AG04450 (cell line): ENCODE measurements at places on chromosomes 3 and 15. TPM values are rescaled to one million over a fixed set of nuclear protein-coding genes. Genes with fewer than 3 reads are reported as not detected.
A peak's percentile ranks its signal among the peaks of the same experiment; 100 is the strongest.

The CHCHD6 gene
- polyA plus RNA-seq: 14.0 and 16.5 TPM in 2 replicates

GRCh38 chr15:60898896-60899295 is 330.2 kb downstream of the RORA start:
- no peak for DNase-seq

DNA sequence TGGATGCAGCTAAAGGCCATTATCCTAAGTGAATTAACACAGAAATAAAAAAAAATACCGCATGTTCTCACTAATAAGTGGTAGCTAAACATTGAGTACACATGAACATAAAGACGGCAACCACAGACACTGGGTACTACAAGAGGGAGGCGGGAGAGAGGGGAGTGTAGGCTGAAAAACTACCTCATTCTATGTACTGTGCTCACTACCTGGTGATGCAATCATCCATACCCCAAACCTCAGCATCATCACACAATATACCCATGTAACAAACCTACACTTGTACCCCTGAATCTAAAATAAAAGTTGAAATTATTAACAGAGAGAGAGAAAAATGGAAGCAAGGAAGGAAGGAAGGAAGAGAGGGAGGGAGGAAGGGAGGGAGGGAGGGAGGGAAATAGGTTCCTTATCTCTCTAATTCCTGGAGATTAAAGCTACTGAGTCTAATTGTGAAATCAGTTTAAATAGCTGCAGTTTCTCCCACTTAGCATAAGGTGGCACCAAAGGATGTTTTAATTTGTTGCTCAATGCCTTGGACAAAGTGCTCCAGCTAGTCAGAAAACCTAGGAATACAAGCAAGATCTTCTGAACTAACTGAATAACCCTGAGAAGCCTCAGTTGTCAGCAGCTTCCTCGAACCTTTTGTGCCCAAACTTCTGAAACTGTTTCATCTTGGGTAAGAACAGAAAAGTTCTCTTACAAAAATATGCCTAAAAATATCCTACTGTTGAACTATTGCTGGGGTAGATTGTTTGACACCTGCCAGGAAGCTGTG is 79.4 kb upstream of the ATP11B start:
- DNase-seq: peak; percentile 36

- DNase-seq: no peak
These were observed 59.5 kb downstream of the LRRC28 start for GRCh38 chr15:99310745-99311144.

DNA sequence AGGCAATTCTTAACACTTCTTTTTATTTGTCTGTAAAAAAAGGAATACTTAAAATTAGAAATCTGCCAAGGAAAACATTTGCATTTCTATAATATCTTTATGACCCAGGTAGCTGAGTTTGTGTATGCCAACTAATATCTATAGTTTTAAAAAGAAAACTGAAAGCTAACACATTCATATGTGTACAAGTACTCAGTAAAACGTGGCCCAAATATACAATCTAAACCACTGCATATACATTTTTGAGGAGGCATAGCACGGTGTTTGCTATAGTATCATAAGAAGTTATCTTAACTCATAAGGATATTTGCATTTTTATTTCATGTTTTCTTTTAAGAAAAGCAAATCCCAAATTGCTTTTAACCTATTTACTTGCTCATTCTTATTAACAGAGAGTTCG is 172.7 kb downstream of the ZBTB20 start:
- no peak for DNase-seq

DNA sequence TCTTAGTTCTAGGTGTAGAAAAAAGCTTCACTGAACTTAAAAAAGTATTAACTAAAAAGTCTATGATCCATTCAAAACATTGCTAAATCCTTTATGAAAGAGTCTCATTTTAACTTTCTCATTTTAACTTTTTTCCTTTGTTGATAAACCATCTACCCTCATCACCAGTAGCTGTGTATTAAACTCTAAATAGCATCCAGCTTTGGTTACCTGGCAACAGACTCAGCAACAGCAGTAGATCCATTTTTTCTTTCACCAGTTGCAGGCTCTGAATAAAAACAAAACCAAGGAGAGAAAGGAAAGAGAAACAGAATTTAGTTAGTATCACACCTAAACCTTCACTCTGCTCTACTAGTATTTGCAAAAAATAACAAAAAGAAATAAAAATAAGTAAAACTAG is 51.6 kb downstream of the TP53BP1 start:
- no peak for DNase-seq

DNA sequence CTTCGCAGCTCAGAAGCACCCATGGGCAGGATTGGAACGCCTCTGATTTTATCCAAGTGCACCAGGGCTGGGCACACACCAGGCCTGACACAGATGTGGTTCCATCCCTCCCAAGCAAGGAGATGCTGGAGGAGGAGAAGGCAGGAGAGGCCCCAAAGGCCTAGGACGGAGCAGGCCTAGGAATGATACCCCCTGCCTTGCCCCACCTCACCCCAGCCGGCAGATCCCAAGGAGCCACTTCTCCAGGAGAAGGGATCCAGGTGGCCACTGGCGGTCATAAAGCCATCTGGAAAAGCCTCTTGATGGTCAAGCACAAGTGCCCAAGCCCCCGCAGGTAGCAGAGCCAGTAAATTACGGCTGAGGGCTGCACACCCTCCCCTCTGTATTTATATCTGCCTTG is 211.8 kb downstream of the TBC1D2B start:
- DNase-seq: no peak

The ALDH1A3 gene
- polyA plus RNA-seq: 19.5 and 20.6 TPM in 2 replicates

The DCBLD2 gene
- 158 and 202 TPM in 2 replicates for polyA plus RNA-seq

- DNase-seq: no peak
These were observed 162.3 kb downstream of the TBL1XR1 start for GRCh38 chr3:177034832-177035475.

The GREM1 gene
- polyA plus RNA-seq: 2,326 and 2,858 TPM in 2 replicates

- DNase-seq: peak; percentile 1
These were observed 38.0 kb upstream of the CBLB start for GRCh38 chr3:105906836-105907235.

GRCh38 chr3:156604064-156604641 is 49.2 kb upstream of the SSR3 start:
- no peak for DNase-seq

The CEMIP gene
- polyA plus RNA-seq: 221 and 231 TPM in 2 replicates

DNA sequence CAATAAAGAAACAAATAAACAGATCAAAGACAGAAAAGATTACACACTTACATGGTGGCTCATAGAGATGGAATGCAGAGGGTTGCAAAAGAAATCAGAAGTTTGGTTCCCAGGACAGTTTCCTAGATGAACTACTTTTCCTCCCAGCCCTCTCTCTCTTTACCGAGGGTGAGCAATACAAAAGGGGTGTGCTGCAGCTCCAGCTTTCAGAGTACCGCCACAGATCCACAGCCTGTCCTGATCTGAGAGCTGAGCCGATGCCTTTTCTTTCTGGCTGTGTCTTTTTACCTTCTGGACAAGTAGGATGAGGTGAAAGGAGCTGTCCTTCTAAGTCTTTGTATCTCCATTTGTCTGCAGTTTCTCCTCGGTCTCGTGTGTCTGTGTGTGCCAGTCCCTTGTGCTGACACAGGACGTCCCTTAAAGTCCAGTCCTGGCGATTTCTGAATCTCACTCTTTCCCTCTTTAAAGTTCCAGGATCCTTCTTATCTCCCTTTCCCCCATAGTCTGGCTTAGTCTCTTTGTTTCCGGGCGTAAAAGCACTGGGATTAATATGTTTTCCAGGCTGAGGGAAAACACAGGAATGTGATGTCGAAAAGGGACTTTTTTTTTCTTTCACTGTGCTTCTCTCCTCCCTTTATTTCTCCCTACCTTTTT is 540 bp downstream of the CCDC80 start:
- DNase-seq: peak; percentile 68

The MFAP1 gene
- 46.5 and 61.9 TPM in 2 replicates for polyA plus RNA-seq

DNA sequence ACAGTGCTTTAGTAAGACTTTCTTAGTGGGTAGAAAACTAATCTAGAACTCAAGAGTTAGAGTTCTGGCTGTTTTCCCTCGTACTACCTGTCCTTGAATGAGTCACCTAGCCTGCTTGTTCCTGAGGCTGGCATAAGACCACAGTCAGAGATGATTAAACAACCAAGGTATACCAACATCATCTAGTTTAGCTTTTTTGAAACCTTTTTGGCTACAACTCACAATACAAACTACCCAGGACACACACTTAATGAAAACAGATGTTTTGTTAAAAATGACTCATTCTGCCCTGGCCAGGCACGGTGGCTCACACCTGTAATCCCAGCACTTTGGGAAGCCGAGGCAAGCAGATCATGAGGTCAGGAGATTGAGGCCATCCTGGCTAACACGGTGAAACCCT is 4.6 kb downstream of the MCCC1 start:
- DNase-seq: no peak

- no peak for DNase-seq
These were observed 483.6 kb downstream of the ERC2 start for GRCh38 chr3:55984626-55985025.

The GALNT15 gene
- polyA plus RNA-seq: 23.0 and 27.9 TPM in 2 replicates

- no peak for DNase-seq
These were observed 106.5 kb upstream of the ACP3 start for GRCh38 chr3:132210476-132211346.

GRCh38 chr3:52079958-52080357 is 23.6 kb upstream of the DUSP7 start:
- DNase-seq: no peak

- no peak for DNase-seq
These were observed 102.6 kb downstream of the CD200R1L start for GRCh38 chr3:112744106-112744505.

DNA sequence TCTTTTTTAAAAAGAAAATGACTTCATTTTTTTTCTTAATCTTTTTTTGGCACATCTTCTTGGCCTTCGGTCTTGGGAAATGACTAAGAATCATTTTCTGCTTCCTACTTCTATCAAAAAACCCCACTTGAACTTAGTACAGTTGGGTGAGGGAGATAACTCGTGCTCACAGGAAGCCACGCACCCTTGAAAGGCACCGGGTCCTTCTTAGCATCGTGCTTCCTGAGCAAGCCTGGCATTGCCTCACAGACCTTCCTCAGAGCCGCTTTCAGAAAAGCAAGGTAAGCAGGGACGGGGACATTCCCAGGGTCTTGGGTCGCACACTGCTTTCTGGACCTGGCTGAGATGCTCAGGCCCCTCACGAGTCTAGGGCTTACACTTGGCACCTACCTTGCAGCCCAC is at the start of gene CCR4:
Gene CCR4, plus strand, starts transcription at position 235 of the 402 bp plus-strand sequence. CDS start 1,779 bp downstream, outside the sequence.
- no peak for DNase-seq

DNA sequence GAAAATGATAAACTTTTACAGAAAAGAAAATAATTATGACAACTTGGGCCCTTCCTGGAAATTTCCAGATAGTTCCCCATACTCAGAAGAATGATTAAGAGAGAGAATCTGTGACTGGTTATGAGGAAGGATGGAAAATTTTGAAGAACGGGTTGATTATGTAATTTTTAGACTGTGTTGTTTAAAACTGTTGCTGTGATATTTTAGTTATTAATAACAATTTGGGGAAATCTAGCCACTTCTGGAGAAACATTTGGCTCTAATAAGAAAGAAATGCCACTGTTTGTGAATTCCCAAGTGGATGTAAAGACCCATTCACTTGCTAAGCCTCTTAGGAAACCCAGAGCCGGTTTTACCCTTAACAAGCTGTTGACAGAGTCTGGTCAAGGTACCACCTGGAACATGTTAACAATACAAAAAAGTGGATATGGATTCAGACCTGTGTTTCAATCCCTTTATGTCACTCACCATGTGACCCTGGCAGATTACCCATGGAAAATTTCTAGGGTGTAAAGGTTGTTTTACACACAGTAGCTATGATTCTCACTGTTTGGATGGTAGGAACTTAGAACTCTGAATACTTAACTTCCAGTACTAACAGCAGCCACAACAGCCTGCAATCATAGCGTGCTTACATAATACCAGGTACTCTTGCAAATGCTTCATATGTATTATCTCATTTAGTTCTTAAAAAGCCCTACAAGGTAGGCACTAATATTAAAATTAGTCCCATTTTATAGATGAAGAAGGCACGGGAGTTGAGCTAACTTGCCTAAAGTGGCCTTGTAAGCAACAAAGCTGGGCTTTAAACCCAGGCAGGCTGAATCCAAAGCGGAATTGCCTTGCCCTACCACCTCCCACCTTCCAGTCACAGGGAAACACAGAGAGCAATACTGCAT is 32.0 kb downstream of the ZBTB38 start:
- DNase-seq: no peak

DNA sequence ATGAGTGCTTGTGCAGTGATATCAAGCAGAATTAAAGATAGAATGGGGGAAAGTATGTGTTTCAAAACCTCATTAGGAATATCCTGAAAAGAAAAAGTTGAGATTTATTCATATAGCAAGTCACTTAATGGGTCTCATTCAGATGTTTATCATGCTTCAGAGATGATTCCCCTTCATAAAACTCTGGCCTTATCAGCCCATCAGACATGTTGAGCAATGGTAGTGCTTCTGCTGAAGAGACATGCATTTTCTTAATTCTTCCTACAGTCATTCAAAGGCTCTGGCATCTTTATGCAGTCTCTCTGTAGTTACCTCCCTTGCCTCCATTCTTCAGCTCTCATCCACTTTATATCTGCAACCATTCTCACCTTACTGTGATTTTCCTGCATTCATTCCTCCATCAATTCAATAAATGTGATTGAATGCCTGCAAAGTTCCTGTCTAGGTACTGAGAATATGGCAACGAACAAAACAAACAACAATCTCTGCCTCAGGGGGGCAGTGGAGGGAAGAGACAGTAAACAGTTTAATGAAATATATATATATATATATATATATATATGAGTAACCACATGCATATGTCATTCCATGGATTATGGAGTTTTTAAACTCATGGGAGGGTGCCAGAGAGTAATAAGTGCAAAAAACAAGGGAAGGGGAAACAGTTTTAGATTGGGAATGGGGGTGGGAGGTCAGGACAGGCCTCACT is 138.5 kb downstream of the NECTIN3 start:
- no peak for DNase-seq

The PP2D1 gene
- polyA plus RNA-seq: not detected in 2 replicates

DNA sequence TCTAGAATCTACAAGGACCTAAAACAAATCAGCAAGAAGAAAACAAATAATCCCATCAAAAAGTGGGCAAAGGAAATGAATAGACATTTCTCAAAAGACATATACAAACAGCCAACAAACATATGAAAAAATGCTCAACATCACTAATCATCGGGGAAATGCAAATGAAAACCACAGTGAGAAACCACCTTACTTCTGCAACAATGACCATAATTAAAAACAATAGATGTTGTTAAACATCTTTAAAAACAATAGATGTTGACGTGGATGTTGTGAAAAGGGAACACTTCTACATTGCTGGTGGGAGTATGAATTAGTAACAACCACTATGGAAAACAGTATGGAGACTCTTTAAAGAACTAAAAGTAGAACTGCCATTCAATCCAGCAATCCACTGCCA is 96.2 kb downstream of the CBLB start:
- no peak for DNase-seq

GRCh38 chr3:190183121-190183520 is 62.4 kb upstream of the P3H2 start:
- peak; percentile 91 for DNase-seq

- DNase-seq: no peak
These were observed 157.6 kb downstream of the KLF13 start for GRCh38 chr15:31483986-31484951.

The DCLK3 gene
- polyA plus RNA-seq: not detected in 2 replicates

DNA sequence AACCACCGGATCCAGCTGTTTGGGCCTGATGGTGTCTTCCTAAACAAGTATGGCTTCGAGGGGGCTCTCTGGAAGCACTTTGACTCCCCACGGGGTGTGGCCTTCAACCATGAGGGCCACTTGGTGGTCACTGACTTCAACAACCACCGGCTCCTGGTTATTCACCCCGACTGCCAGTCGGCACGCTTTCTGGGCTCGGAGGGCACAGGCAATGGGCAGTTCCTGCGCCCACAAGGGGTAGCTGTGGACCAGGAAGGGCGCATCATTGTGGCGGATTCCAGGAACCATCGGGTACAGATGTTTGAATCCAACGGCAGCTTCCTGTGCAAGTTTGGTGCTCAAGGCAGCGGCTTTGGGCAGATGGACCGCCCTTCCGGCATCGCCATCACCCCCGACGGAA is 60.1 kb upstream of the CCR4 start:
- no peak for DNase-seq
